Thymus (tissue), 14 donors: ENCODE measurements at places on chromosomes 12 and 14. TPM values are rescaled to one million over a fixed set of nuclear protein-coding genes. Genes with fewer than 3 reads are reported as not detected.

The TRPV4 gene
- total RNA-seq, result 0.19 TPM

The RPS29 gene
- 6,328 TPM for total RNA-seq

The EML5 gene
- 1.2 TPM for total RNA-seq

The MIP gene
- total RNA-seq, result 0.09 TPM

The RNF41 gene
- 26.8 TPM for total RNA-seq

DNA sequence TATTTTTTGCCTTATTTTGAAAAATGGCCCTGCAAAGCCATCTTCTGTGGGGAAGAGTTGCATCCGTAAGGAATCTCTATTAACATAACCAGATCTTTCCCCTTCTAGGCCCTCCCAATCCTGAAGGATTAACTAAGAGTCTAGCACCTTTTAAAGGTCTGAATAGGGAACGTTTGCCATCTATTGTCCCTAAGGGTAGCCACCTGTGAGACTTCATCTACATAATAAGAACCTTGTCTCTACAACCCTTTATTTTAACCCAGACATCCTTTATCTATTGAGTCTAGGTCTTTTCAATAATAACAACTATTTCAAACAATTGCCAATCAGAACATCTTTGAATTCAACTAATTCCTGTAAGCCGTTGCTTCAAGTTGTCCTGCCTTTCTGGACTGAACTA is 4.4 kb downstream of the EDDM3B start:
- no peaks in the 10 kb centered on the region for H3K36me3 ChIP-seq
- H3K4me1 ChIP-seq, result no peaks in the 10 kb centered on the region
- H3K4me3 ChIP-seq, result no peak overlapping the region
- no peak for DNase-seq

GRCh38 chr12:92506460-92506859 is 196.3 kb upstream of the PLEKHG7 start:
- peaks cover 16% of the 10 kb centered on the region for H3K4me1 ChIP-seq
- peak overlapping the region; percentile 85 for H3K27ac ChIP-seq
- H3K4me3 ChIP-seq, result no peak overlapping the region
- H3K27me3 ChIP-seq, result no peaks in the 10 kb centered on the region
- H3K36me3 ChIP-seq, result no peaks in the 10 kb centered on the region
- DNase-seq, result no peak

DNA sequence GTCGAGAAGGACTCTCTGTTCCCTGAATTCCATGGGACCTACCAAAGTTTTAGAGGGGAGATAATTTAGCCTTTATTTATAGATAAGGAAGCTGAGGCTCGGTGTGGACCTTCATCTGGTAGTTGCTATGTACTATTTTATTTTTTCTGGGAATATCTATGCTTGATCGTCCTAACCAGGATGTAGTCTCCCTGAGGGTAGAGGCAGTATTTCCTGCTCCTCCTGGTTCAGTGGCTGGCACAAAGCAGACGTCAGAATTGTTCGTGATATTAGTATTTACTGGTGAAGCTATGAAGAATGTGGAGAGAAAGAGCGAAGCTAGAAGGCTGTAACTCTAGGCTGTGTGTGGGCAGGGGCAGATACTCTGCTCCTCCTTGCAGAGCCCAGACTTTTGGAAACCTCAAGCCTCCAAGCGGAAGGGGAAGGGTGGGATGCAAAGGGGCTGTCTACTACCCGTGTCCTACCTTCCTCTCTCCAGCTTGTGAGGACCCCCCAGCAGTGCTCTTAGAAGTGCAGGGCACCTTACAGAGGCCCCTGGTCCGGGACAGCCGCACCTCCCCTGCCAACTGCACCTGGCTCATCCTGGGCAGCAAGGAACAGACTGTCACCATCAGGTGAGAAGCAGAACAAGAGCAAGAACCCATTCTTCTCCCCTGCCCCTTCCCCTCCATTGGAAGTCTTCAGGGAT is 1.4 kb downstream of the LRP10 start:
- H3K27ac ChIP-seq, result no peak overlapping the region
- H3K27me3 ChIP-seq, result no peaks in the 10 kb centered on the region
- peaks cover 42% of the 10 kb centered on the region for H3K36me3 ChIP-seq
- peak overlapping the region; percentile 88 for H3K4me3 ChIP-seq
- DNase-seq, result no peak
- peaks cover 5% of the 10 kb centered on the region for H3K4me1 ChIP-seq

DNA sequence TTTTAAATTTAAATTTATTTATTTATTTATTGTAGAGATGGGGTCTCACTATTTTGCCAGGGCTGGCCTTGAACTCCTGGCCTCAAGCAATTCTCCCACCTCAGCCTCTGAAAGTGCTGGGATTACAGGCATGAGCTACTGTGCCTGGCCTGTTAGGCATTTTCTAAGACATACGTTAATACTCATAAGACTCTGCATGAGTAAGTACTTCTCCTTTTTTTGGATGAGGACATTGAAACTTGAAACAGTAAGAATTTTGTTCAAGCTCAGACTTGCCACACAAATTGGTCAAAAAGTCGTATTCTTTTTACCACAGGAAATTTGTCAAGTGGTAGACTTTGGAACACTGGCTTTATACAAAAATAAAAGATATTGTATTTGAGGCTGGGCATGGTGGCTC is 187.4 kb upstream of the RASSF8 start:
- no peak for DNase-seq
- H3K36me3 ChIP-seq, result no peaks in the 10 kb centered on the region
- H3K4me1 ChIP-seq, result no peaks in the 10 kb centered on the region
- H3K4me3 ChIP-seq, result no peak overlapping the region

- H3K27ac ChIP-seq, result no peak overlapping the region
Measured at GRCh38 chr12:43015090-43015737, 425.7 kb upstream of the PRICKLE1 start.

- no peak for DNase-seq
- peaks cover 18% of the 10 kb centered on the region for H3K4me1 ChIP-seq
- no peak overlapping the region for H3K4me3 ChIP-seq
- no peak overlapping the region for H3K27ac ChIP-seq
Measured at GRCh38 chr12:57518176-57518919, 2.0 kb downstream of the DDIT3 start.

DNA sequence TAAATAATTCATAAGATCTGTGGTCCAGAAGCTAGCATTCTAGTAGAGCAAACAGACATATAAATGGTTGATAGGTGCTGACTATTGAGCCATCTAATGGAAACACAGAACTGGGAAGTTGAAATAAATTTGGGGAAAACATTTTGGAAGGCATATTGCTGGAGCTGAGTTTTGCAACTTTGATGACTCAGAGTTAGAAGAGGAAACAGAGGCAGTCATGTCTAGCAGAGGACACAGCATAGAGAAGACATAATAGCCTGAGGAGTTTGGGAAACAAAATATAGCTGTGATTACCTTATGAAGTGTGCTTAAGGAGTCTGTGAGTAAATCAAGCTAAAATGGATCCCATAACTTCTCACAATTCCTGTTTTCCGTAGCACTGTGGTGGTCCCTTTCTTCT is 86.9 kb upstream of the FLRT2 start:
- no peaks in the 10 kb centered on the region for H3K4me1 ChIP-seq
- H3K27me3 ChIP-seq, result no peaks in the 10 kb centered on the region
- no peak for DNase-seq

GRCh38 chr14:103679351-103679750 is 35.9 kb downstream of the XRCC3 start:
- H3K27me3 ChIP-seq, result no peaks in the 10 kb centered on the region
- H3K4me1 ChIP-seq, result no peaks in the 10 kb centered on the region
- DNase-seq, result no peak
- no peak overlapping the region for H3K4me3 ChIP-seq
- H3K27ac ChIP-seq, result no peak overlapping the region

DNA sequence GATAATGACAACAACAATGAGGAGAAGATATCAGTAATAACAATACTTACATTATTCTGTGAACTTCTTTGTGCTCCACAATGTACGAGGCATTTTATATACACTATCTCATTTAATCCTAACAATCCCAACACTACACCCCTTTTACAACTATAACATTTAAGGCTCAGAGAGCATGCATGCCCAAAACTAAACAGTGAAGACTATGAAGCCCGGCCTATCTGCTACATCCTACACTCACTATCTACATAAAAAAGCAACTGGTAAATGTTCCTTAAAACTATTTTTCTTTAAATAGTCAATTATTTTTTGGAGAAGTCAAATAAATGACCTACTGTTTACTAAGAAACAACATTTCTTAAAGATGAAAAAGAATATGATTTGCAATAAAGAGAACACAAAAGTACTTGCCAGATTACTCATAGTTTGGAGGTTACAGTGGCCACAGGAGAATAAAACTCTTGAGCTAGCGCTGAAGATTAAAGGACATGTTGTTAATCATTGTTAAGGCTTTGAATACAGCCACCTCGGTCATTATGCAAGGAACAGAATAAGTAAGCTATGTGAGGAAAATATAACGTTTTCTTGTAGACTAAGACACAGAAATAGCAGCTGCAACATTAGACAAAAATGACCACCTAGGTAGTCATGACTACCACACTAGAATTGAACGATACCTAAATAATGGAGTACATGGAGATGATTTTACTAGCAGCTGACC is 56.7 kb downstream of the EPS8 start:
- no peaks in the 10 kb centered on the region for H3K4me1 ChIP-seq
- H3K4me3 ChIP-seq, result no peak overlapping the region
- no peaks in the 10 kb centered on the region for H3K27me3 ChIP-seq
- no peak for DNase-seq

GRCh38 chr12:47276621-47277309 is 197.0 kb upstream of the AMIGO2 start:
- H3K27ac ChIP-seq, result peak overlapping the region; percentile 74
- no peaks in the 10 kb centered on the region for H3K36me3 ChIP-seq
- H3K4me1 ChIP-seq, result peaks cover 17% of the 10 kb centered on the region

GRCh38 chr12:42261708-42262107 is 23.7 kb upstream of the YAF2 start:
- H3K27me3 ChIP-seq, result no peaks in the 10 kb centered on the region
- no peak overlapping the region for H3K27ac ChIP-seq
- no peaks in the 10 kb centered on the region for H3K4me1 ChIP-seq
- no peak overlapping the region for H3K4me3 ChIP-seq
- no peaks in the 10 kb centered on the region for H3K36me3 ChIP-seq

DNA sequence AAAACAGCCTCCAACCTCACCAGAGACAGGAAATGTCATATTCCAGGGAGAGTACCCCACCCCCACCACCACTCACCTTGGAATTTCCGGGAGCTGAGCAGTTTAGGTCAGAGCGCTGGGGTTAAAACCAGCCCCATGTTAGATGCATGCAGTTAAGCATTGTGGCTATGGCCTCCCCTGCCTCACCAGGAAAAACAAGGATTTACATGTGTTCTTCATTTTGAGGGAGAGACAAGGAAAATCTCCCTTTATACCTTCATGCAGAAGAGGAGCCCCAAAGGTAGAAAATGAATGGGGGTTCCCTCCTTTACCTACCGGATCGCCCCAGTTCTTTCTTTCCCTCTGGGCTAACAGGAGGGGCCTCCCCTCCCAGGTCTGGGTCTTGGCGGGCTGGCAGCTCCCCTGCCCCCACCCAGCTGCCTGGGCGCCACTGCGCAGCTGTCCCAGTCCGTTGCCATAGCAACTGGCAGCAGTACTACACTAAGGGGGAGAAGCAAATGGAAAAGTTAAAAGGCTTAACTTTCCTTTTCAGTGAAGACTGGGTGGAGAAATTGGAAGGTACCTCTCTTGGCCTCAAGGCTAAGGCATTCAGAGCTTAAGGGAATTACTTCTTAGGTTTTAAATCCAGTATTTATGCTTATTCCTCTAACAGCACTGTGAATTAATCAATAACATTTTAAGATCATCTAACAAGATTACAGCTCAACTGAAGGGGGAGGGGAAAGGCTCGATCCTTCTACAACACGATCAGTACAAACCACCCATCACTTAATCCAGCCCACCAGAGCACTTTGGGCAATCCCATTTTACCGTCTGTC is 20.5 kb downstream of the CBX5 start:
- DNase-seq, result peak; percentile 77
- H3K27me3 ChIP-seq, result no peaks in the 10 kb centered on the region
- H3K36me3 ChIP-seq, result peaks cover 23% of the 10 kb centered on the region
- peaks cover 14% of the 10 kb centered on the region for H3K4me1 ChIP-seq
- peak overlapping the region; percentile 43 for H3K4me3 ChIP-seq
